ENCODE measurements at places on chromosomes 12 and 14. TPM values are rescaled to one million over a fixed set of nuclear protein-coding genes. Genes with fewer than 3 reads are reported as not detected.
A peak's percentile ranks its signal among the peaks of the same experiment; 100 is the strongest.

DNA sequence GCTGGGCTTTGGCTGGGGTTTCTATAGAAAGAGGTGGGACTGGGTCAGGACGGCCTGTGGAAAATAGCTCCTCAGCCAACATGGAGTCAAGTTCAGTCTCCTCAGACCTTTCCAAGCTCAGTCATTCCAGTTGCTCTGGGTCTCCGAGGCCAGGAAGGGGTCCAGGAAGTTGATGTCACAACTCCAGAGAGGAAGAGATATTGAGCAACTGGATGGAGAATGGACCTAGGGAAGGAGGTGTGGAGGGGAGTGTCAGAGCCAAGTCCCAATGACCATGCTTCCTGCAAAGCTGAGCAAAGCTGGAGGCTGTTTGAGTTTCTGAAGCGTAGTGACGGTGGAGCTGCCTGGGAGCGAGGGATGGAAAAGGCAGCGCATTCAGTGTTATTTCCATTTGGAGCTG, 86.1 kb downstream of the SLC24A4 start:
- no peaks in the 10 kb centered on the region for H3K36me3 ChIP-seq
- H3K27me3 ChIP-seq: no peaks in the 10 kb centered on the region
- H3K27ac ChIP-seq: no peak overlapping the region
- H3K4me3 ChIP-seq: no peak overlapping the region
- H3K4me1 ChIP-seq: no peaks in the 10 kb centered on the region

- no peaks in the 10 kb centered on the region for H3K36me3 ChIP-seq
- H3K27me3 ChIP-seq: no peaks in the 10 kb centered on the region
- no peak overlapping the region for H3K4me3 ChIP-seq
- H3K4me1 ChIP-seq: no peaks in the 10 kb centered on the region
- H3K27ac ChIP-seq: no peak overlapping the region
- DNase-seq: no peak
Observed at GRCh38 chr12:40181490-40181889, 43.3 kb upstream of the LRRK2 start.

- DNase-seq: no peak
- H3K4me1 ChIP-seq: no peaks in the 10 kb centered on the region
- H3K27me3 ChIP-seq: no peaks in the 10 kb centered on the region
- H3K36me3 ChIP-seq: no peaks in the 10 kb centered on the region
Observed at GRCh38 chr14:92789457-92790089, 4.5 kb upstream of the GOLGA5 start.

DNA sequence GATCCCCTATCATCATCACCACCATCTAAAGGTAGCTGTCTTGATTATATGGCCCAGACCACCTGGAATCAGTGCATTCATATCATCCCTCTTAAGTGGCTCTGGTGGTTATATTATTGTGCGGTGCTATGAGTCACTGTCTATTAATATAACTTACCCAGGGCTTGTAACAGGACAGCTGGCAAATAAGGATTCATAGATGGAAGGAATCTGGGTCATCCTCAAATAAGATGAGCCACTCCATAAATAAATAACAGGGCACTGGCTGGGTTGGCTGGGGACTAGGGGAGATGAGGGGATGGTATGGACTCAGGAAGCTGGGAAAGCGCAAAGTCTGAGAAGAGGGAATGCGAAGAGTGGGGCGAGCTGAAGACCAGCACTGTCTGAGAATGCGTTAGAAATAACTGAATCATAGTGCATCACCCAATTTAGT, 216.1 kb downstream of the NUAK1 start:
- no peaks in the 10 kb centered on the region for H3K4me1 ChIP-seq
- no peak overlapping the region for H3K4me3 ChIP-seq
- H3K27me3 ChIP-seq: no peaks in the 10 kb centered on the region
- H3K36me3 ChIP-seq: no peaks in the 10 kb centered on the region
- DNase-seq: no peak

GRCh38 chr12:97756066-97756666, 293.6 kb downstream of the RMST start:
- DNase-seq: no peak
- no peaks in the 10 kb centered on the region for H3K36me3 ChIP-seq
- H3K4me3 ChIP-seq: no peak overlapping the region
- peaks cover 1% of the 10 kb centered on the region for H3K4me1 ChIP-seq
- no peaks in the 10 kb centered on the region for H3K27me3 ChIP-seq

GRCh38 chr12:11763760-11764520, 114.5 kb downstream of the ETV6 start:
- H3K27ac ChIP-seq: peak overlapping the region; percentile 97
- H3K27me3 ChIP-seq: no peaks in the 10 kb centered on the region
- no peak for DNase-seq

- H3K4me3 ChIP-seq: no peak overlapping the region
- H3K36me3 ChIP-seq: no peaks in the 10 kb centered on the region
- H3K4me1 ChIP-seq: no peaks in the 10 kb centered on the region
- H3K27me3 ChIP-seq: no peaks in the 10 kb centered on the region
Observed at GRCh38 chr14:60514741-60515491, 6.0 kb downstream of the SIX6 start.

GRCh38 chr14:63343878-63344277, 25.1 kb upstream of the GPHB5 start:
- no peak for DNase-seq
- no peaks in the 10 kb centered on the region for H3K36me3 ChIP-seq
- no peaks in the 10 kb centered on the region for H3K4me1 ChIP-seq
- H3K4me3 ChIP-seq: no peak overlapping the region
- H3K27ac ChIP-seq: no peak overlapping the region

- DNase-seq: no peak
- H3K36me3 ChIP-seq: no peaks in the 10 kb centered on the region
- no peak overlapping the region for H3K4me3 ChIP-seq
Observed at GRCh38 chr14:38385836-38386235, 129.9 kb upstream of the CLEC14A start.

DNA sequence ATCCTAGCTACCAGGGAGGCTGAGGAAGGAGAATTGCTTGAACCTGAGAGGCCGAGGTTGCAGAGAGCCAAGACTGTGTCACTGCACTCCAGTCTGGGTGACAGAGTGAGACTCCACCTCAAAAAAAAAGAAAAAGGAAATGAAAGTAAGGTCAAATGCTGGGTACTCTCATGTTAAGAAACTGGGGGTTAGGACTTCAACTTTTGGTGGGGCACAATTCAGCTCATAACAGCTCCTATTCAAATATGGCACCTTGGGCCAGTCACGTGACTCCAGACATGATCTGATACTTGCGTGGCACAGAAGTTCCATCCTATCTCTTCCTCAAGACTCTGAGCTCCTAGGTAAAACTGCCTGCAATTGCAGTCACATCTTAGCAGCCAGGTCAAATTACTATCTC, 142.7 kb downstream of the EGLN3 start:
- no peaks in the 10 kb centered on the region for H3K4me1 ChIP-seq
- H3K36me3 ChIP-seq: no peaks in the 10 kb centered on the region
- H3K27me3 ChIP-seq: no peaks in the 10 kb centered on the region
- H3K27ac ChIP-seq: no peak overlapping the region

DNA sequence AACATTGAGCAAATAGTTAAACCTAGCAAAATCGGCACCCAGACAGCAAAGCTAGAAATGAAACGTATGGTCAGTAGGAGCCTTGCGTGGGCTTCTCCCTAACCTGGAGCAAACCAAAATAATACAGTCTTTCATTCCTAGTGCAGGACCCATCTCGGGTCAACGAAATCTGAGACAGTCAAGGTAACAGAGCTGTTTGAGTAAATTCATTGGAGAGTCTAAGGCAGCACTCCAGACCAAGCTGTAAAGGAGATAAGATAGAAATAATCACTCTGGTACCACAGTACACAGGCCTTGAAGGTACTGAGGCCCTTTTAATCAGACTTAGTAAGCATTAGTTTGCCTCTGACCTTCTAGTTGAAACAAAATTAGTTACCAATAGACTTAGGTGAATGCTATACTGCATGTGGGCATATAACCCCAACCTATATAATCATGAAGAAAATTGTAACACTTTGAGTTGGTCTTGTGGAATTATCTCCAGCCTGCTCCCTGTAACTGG, 54.4 kb upstream of the BICD1 start:
- no peak for DNase-seq
- no peak overlapping the region for H3K4me3 ChIP-seq
- H3K27ac ChIP-seq: no peak overlapping the region
- no peaks in the 10 kb centered on the region for H3K36me3 ChIP-seq
- H3K4me1 ChIP-seq: no peaks in the 10 kb centered on the region
- H3K27me3 ChIP-seq: no peaks in the 10 kb centered on the region

The UNC79 gene
- total RNA-seq: 0.16 TPM

The TMEM30B gene
- 54.8 TPM for total RNA-seq

The GSC gene
- total RNA-seq: 0.55 TPM

All from aorta (tissue), 5 donors.